Activated CD8-positive, alpha-beta memory T cell treated with anti-CD3 and anti-CD28 coated beads, Interleukin-2, amount 50 U/mL, for 48 hours (primary cell): ENCODE measurements at places on chromosomes 13 and 19.

- no peak for DNase-seq
These were observed 8.2 kb downstream of the LONP1 start for GRCh38 chr19:5711713-5712161.

DNA sequence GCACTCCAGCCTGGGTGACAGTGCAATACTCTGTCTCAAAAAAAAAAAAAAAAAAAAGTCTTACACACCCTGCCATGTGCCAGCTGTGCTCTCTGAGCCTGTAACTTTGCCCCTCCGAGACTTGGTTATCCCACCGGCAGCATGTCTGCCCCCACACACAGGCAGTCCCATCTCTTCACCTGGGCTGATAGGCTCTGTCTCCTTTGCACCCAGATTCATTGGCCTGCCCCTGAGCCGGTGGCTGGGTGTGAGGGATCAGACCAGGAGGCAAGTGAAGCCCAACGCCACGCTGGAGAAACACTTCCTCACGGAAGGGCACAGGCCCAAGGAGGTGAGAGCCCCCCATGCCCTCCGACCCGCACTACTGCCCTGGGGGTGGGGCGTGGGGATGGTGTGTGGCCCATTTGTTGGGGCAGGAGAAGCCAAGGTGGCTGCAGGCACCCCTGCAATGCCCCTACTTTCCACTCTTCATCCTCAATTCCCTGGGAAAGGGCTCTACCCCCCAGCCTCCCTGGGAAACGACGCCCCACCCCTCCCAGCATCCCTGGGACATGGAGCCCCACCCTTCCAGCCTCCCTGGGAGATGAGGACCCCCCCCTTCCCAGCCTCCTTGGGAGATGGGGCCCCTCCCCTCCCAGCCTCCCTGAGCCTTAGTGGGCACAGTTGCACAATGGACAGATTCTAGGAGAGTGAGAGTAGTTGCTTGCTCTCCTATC lies 45.3 kb downstream of the CERS4 start:
- no peak for DNase-seq

DNA sequence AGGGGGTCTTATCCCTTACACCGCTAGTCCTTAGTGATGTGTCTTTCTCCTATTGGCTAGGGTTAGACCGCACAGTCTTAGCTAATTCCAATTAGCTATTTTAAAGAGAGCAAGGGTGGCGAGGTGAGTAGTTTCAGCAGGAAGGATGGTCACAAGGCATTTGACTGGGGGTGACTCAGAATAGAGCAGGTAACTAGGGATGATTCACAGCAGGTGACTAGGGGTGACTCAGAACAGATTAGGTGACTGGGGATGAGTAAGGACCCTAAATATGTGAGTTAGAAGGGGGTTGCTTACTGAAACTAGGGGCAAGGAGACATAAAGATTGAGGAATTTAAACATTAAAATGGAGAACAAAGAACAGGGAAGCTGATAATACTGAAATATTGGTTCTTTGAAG lies 64.3 kb downstream of the ZNF66 start:
- DNase-seq = no peak

DNA sequence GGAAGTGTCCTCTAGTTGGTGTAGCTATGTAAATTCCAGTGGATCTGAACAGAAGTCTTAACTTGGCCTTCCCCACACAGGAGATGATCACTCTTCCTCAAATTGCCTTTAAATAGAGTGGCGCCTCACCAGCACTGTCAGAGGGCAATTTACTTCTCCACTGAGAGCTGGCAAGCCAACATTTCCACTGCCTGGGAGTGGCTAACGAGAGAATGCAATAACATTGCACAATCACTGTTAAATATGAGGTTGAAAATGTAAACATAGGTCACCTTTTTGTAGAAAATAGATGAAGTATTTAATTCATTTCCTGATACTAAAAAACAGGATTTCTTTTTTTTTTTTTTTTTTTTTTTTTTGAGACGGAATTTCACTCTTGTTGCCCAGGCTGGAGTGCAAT lies 55.4 kb upstream of the UBL3 start:
- DNase-seq = no peak

DNA sequence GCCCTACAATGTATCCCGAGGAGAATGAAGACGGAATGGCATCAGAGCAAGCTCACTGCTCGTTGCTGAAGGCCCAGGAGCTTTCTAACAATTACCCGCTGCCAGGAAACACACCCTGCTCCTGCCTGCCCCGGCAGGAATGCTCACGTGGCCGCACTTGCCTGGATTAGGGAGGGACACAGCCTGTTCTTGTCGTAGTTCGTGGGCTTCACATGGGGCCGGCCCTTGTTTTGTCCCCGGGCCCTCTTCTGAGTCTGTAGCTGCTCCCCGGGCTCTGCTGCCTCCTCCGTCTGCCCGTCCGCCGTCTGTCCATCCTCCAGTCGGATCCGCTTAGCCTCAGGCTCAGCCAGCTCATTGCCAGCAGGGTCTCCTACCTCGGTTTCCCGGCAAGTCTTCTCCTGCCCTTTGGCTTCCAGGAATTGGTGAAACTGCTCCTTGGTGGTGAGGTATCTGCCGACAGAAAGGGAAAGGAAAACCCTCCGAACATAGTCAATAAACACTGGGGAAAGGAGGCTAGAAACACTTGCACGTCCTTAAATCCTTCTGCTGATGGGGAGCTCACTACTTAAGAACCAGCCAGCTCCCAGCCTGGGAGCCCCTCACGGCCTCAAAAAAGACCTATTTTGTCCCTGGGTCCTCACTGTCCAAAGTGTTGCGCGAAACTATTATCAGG lies 941 bp downstream of the DUS3L start:
- no peak for DNase-seq

DNA sequence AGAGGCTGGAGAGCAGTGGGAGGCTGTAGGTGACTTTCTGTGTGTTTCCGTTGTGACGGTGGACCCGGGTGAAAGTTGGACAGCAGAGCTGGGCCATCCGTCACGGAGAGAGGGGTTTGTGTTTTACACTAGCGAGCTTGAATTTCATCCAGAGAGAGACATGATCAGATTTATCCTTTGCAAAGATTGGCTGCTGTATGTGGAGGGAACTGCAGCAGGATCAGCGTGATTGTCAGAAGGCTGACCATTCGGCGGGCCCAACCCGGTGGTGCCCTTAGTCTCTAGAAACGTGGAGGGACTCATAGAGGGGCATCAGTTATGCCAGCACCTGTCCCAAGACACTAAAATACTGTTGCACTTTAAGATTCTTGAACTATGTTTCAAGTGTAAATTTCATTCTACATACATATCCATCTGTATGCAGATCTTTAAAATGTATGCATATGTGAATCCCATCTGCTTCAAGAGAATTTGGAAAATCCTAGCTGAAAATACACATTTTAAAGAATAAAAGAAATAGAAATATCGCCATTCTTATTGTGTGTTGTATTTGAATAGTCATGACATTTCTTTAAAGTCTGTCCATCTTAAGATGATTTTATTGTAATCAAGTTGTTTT lies 7.0 kb downstream of the FAM124A start:
- DNase-seq = no peak

DNA sequence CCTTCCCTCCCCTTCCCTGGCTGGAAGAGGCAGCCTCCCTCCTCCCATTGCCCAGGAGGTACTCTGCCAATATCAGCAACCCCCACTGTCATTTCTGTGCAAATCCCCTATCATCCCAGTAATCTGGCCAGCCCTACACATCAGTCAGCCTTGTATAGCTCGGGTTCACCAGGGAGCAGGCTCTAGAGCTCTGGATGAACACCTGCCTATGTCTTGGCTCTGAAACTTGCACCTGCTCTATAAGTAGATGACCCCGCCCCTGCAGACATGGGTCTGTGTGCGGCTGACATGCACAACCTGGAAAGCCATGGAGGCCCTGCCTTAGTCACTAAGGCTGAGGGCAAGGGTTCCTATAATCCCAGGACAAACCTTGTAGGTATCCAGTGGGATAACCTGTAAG lies 1042.9 kb downstream of the UQCRFS1 start:
- DNase-seq = no peak

GRCh38 chr13:84393981-84394625 lies 511.8 kb upstream of the SLITRK1 start:
- DNase-seq = no peak

- DNase-seq = no peak
These were observed 428.6 kb downstream of the RFC3 start for GRCh38 chr13:34246511-34246910.

DNA sequence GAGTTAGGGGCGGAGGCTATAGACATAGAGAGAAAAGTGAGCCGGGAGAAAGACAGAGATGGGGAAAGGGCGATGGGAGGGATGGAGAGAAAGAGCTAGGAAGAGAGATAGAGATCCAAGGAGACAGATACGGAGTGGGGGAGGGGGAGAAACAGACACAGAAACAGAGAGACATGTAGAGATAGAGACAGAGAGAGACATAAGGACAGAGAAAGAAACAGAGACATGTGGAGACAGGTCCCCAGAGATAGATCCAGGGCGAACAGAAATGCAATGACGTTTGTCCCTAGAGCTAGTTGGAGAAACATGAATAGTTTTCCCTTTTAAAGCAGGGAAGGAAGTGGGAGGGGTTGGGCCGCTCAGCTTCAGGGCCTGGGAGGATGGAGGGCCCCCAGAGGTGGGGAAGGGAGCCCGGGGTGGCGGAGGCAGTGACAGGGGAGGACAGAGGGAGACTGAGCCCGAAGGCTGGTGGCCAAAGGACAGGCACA lies 4.6 kb downstream of the PPP1R14A start:
- no peak for DNase-seq

- no peak for DNase-seq
These were observed 8.1 kb upstream of the FXYD3 start for GRCh38 chr19:35107545-35107944.

DNA sequence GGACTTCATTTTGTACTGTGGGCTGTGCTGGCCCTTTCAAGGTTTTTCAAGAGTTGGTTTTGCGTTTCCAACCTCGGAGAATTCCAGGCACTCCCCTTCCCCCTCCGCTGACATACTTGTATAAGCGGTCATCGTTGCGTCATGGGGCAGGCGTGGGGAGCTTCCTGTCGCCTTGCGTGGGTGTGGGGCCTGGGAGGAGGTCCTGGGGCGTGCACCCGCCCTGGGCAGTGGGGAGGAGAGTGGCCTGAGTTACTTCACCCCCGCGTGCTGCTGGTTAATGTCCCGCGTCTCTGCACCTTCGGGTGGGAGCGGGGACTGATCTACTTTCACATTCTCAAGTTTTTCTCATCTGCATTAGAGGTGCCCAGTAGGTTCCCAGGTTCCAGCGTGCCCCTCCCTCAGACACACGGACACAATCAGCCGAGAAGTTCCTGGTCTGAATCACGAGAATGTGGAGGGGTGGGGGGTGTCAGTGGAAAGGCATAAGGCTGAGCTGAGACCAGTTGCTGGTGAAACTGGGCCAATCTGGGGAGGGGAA lies 4.1 kb downstream of the IER2 start:
- DNase-seq = peak; percentile 85

DNA sequence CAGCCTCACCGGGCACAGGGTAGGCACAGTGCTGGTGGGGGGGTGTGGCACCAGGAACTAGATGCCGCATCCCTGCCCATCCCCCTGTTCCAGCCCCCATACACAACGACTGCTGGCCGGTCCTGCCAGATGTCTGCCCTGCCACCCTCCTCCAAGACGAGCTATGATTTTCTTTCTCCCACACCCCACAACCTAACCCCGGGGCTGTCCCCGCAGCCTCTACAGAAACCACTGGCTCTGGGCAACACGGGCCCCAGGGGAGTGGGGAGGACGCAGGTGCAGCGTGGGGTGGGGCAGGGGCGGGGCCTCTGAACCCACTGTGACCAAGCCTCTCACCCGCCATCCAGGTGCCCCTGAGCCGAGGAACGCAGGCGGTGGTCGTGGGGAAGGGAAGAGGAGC lies 15.5 kb downstream of the PGLS start:
- no peak for DNase-seq

DNA sequence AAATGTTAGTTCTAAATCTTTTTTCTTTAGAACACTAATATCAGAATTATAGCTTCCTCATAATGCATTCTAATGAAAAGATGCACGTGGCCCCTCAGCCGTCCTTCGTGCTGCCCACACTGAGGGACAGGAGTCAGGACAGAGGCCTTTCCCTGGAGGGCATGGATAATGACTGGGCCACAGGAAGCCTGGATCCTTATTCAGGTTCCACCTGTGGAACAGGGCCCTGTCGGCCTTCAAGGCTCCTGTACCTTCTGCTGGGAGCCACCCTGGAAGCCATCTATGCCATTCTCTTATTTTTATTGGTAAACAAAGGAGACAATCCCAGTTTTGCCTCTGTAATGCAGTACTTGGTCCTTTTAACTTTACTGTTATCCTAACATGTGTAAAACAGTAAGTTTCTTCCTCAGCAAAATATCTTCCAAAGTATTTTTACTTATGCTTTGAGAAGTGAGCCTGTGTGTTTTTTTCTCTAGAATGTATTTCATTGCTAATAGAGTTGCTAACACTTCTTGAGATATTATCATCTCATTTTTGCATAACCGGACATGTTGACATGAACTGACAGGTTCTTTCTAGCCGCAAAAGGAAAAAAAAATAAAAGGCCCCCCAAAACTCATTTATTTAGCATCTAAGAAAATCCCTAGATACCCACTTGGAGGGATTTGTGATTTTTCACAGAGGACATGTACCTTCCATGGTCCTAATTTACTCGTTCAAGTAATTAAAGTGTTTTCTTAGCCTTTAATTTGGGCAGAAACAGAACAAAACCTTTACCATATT lies 6.0 kb downstream of the GPR183 start:
- DNase-seq = no peak

DNA sequence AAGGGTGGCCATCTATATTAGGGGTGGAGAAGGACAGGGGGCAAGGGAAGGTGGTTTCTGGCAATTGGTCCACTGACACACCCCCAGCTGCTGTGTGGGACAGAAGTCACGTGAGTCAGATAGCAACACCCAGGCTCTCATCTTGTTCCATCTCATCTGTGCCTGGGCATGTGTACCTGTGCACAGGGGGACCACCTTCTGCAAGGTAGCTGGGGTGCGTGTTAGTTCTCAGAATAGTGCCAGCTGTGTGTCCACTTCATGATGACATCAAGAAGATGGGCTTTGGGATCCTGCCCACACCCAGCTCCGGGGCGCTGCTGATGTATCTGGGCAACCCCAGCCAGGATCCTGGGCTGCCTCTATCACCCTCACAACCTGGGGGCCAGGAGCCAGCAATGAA lies 38.6 kb downstream of the COL4A2 start:
- no peak for DNase-seq
